ENCODE measurements at places on chromosomes 4 and X.

- no peak for DNase-seq
Observed at GRCh38 chrX:155070038-155070437, 898 bp downstream of the CMC4 start.

DNA sequence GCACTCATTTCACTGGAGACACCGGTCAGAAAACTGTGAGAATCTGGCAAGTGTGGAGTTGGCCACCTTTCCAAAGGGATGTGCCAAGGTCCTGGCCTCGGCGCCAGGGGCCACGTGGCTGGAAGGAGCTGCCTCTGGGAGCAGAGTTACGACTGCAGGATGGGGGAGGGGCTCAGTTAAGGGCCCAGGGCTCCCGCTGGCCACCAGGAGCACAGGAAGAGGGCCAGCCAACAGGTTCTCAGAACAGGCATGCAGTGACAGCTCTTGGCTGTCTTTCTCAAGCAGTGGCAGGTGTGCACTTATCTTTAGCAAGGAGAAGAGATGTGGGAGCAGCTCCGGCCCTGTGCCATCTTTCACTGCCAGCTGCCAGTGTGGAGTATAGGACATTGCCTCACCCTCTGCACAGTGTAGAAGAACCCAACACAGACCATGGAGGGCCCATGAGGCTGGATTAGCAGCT, 115.9 kb upstream of the RBPJ start:
- no peak for DNase-seq

DNA sequence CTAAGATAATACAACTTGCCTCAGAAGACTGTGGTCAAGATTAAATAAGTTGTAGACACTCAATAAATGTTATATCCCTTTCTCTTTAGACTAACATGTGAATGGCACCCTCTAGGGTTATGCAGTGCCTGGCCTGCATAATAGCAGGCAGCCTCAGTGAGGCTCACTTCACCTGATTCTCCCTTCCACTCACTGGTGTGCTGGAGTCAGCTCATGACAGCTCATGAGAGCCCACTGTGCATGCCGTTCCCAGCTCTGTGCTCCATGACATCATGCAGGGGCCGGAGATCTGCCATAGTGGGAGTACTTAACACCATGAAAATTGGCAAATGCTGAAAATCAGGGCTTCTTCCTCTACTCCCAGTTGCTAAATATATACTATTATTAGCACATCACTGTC, 64.5 kb downstream of the TEC start:
- DNase-seq: no peak

- no peak for DNase-seq
Observed at GRCh38 chr4:14249226-14249625, 621.7 kb upstream of the BOD1L1 start.

DNA sequence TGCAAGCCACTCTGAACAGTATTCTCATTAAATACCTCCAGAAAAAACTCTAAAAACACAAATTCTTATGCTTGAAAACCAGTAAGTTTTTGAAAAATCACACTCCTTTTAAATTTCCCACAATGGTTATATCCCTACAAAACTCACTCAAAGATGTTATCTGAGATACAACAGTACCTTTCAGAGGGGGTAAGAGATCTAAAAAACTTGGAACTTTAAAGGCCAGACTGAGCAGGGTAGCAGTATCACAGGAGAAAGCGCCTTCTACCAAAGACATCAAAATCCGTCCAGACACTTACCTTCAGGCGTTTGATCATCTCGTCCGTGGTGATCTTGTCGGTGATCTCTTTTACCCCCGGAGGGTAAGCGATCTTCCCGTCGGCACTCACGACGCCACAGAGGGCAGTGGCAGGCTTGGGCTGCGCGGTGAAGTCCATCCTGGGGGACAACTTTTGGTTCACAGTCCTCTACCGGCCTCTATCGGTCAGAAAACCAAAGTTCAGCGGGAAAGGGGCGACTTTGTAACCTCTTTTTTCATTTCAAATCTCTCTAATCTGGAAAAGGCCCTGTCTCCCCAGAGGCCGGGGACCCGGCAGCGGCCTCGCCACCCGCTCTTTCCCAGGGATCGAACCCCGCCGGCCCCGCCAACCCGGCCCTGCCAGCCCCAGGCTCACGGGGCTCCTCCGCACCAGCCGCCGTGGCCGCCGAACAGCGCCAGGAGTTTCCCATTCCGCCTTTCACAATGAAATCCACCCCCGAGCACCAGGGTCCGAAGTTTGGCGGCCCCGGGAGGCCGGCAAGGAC, 1.4 kb downstream of the PDS5A start:
- DNase-seq: peak; percentile 69

GRCh38 chr4:8871417-8872401, at the start of gene HMX1:
Gene HMX1 (minus strand): TSS chr4:8871839. CDS start chr4:8871614, 225 bp downstream.
- DNase-seq: no peak

DNA sequence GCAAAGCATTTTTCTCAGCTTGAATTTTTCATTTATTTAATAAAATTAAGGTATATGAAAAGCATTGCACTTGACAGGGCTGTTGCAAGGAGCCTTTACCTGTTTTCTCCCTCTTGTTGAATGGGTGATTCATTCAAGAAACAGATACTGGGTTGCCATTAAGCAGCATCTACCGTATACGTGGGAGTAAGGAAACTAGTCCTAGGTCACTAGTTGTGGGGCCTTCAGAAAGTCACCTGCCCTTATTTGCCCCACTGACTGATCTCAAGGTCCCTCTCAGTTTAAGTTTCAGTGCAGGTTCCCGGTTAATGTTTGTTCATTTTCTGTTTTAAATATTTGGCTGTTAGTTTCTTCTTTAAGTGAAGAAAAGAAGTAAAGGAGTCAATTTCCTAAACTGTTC, 34.0 kb downstream of the LHFPL1 start:
- no peak for DNase-seq

GRCh38 chr4:155208258-155209054, at the start of gene NPY2R:
Gene NPY2R (plus strand): TSS chr4:155208636. CDS start chr4:155213940, 5,304 bp downstream.
- no peak for DNase-seq

DNA sequence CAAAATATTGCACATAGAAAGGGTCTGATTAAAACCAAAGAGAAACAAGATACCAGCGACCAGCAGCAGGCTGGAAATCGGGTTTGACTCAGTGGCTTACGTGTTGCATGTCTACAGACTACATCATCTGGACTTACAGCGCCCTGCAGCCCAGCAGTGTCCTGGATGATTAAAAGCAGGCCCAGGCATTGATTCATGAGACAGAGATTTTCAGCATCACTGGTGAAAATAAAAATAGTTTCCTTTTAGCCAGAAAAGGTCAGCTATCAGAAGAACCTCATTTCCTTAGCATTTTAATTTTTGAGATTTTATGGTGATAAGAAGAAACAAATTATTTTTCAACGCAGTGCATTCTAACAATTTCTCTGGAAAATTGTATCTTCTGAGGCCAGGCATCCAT, 190.6 kb downstream of the PTTG2 start:
- no peak for DNase-seq

GRCh38 chr4:41287005-41287404, 30.3 kb downstream of the UCHL1 start:
- DNase-seq: peak; percentile 64

DNA sequence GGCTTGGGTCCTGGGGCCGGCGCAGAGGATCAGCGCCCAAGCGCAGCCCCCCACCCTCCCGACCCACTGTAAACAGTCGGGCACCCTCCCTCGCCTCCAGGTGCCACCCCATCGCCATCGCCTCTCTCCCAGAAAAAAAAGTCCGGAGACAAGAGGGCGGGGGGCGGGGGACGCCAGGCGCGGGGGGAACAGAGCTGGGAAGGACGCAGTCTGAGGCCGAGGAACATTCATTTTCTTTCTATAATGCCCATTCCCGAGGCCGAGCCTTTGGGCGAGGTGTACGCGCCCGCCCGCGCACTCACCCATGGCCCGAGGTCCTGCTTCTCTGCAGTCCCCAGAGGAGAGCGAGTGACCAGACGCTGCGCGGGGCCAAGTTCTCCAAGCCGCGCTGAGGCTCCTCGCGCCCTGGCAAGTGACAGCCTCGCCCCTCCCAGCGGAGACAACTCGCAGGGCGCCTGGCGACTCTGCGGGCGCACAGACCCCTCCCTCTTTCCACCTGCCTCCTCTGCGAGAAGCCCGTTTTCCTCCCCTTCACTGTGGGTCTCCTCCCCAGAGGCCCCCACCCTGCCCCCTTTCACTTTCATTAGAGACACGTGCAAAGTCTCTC, 63.5 kb upstream of the WDR17 start:
- DNase-seq: no peak

- DNase-seq: no peak
Observed at GRCh38 chr4:118351851-118352827, 664 bp downstream of the PRSS12 start.

- DNase-seq: peak; percentile 38
Observed at GRCh38 chrX:45851434-45851991, 650.8 kb upstream of the DIPK2B start.

GRCh38 chr4:184282895-184283654, 65.4 kb upstream of the ENPP6 start:
- DNase-seq: no peak

DNA sequence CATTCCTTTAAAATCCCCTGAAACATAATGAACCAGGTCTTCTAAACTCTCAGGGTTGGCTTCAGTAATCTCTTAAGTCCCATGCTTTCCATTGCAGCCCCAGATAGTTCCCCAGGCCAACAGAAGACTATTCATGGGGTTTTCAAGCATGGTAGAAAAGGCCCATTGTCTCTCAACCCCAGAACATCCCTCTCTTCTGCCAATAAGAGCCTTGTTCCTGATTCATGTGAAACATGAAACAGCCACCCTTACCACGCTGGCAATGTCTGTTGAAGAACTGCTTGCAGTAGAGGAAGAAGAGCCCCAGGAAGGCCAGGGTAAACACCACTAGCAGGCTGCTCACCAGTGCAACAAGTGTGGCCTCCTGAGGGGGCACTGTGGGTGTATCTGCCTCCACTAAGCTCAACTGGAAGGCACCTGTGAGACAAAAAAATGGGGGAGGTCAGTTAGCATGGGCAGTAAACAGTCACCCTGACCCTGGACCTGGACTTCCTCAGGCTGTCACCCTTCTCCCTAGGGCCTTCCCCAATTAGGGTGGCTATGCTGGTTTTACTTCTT, 36.4 kb downstream of the EDA2R start:
- no peak for DNase-seq

GRCh38 chrX:53930515-53931380, 113.5 kb downstream of the PHF8 start:
- DNase-seq: peak; percentile 7

- DNase-seq: no peak
Observed at GRCh38 chrX:20364238-20364637, 97.5 kb upstream of the RPS6KA3 start.

- DNase-seq: peak; percentile 32
Observed at GRCh38 chr4:172648471-172648870, 520.1 kb upstream of the GALNT7 start.

GRCh38 chr4:17480210-17480927, 31.5 kb downstream of the QDPR start:
- DNase-seq: no peak

GRCh38 chrX:140765043-140765784, 55.7 kb downstream of the LINC00632 start:
- no peak for DNase-seq

DNA sequence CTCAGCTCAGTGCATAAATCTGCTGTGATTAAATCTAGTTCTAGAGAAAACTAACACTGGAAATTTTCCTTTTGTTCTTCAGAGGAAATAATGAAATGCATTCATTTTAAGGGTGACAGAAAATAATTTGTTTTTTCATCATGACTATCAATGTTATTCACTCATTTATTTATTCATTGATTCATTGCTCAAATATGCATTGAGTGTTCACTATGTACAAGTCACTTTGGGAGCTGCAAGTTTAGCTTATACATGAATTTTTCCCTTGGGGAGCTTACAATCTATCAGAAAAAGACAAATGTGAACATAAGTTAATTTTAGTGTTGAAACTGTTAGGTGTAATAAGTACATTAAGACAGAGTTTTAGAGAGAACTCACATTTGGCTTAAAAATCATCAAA, 897.8 kb downstream of the CENPC start:
- DNase-seq: no peak

GRCh38 chrX:51361251-51361650, 28.6 kb downstream of the NUDT10 start:
- no peak for DNase-seq

DNA sequence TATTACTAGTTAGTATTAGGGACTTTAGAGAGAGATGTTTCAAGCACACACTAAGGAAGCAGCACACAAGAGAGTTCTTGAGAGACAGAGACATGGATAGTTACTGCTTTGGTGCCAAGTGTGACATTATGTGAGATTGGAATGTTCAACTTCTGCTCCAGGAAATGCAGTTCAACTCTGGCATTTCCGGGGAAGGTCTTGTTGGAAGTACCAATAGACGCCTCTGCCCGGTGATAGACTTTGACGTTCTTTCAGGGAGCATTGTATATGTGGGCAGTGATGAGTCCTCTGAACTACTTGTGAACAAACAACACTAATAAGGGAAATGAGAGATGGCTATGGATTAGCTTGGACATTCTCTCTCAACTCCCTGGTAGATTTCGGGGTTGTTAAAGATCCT, 638.1 kb upstream of the BOD1L1 start:
- no peak for DNase-seq

DNA sequence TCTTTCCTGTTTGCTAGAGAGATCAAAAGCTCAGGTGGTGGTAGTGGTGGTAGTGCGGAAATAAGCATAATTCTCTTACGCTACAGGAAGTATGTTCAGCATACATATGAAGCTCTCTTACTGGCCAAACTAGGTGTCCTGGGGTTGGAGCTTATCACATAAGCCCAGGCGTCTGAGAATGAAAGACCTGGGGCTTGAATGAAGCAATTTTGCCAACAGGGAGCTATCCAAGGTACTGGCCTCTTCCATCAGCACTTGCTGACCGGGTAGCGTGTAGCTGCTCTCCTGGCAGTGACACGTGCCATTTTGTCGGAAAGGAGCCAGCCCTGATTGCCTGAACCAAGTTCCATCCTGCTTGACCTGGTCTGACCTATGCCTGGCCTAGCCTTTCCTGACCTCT, 65.9 kb upstream of the HPF1 start:
- DNase-seq: peak; percentile 79

- DNase-seq: peak; percentile 89
Observed at GRCh38 chr4:2671267-2671895, 84.8 kb downstream of the TNIP2 start.

- no peak for DNase-seq
Observed at GRCh38 chr4:118867311-118868067, 21.2 kb upstream of the SYNPO2 start.

- DNase-seq: peak; percentile 40
Observed at GRCh38 chrX:133045986-133046385, 50.9 kb downstream of the USP26 start.

DNA sequence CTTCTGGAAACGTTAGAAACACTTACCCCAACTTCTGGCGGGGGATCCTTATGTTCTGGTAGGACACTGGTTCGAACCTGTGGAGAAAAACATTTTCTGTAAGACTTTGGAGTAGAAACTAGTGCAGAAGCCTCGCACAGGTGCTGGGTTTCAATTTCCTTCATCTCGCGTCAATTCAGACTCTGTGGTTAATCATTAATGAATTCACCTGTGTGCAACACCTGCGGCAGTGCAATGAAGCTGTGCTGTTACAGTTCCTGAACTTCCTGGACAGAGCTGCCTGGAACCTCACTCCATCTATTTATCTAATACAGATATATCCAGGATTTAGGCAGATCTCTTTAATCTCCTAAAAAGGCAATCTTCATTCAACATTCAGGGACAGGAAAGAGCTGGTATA, 531.4 kb downstream of the INPP4B start:
- DNase-seq: peak; percentile 26
